ENCODE measurements at places on chromosomes 13 and 19. TPM values are rescaled to one million over a fixed set of nuclear protein-coding genes. Genes with fewer than 3 reads are reported as not detected.

SIGLEC8 gene
- not detected for total RNA-seq

F10 gene
- 6.8 TPM for total RNA-seq

COMP gene
- 0.76 TPM for total RNA-seq

DNA sequence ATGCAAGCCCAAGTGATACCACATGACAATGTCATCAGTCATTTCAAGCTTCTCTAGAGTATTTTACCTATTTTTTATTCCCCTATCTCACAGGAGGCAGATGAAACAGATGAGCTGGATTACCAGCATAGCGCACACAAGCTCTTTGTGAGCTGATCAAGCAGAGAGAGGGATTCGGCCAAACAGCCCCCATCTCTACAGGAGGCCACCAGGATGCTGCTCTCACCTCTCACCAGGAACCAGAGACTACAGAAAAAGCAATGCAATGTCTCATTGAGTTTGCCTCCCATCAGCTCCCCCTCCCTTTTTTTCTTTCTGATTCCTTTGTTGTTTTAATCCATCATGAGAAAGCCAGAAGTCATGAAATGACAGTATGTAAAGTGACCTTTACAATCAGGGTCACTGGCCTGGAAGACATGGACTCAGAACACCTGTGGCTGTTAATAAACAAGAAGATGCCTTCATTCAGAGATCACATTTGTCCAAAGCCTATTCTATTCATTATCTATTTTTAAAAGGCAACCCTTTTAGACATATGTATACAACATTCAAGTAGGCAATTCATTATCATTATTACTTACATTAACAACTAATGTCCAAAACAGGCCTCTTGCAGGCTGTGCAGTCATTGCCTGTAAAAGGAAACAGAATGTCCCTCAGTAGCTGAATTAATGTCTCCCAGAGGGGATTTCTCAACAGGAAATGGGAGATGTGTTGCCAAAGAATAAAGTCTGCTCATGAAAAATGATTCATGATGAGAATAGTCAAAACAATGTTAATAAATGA lies 656.6 kb downstream of the TBC1D4 start:
- DNase-seq: no peak

DNA sequence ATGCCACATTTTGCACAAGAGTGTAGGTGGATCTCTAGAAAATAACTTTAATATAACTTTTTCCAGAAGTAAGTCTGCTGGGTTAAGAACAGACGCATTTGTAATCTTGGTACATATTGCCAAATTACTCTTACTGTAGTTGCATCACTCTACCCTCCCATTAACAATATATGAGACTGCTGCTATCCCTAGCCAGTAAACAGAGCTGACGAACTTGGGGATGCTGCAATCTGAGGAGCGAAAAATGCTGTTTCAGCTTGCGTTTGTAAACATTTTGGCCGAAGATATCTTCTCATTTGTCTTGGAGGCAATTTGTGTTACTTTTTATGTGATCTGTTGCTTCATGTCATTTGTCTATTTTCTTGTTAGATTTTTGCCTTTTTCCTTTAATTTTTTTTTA lies 1482.8 kb downstream of the OLFM4 start:
- DNase-seq: no peak

DNA sequence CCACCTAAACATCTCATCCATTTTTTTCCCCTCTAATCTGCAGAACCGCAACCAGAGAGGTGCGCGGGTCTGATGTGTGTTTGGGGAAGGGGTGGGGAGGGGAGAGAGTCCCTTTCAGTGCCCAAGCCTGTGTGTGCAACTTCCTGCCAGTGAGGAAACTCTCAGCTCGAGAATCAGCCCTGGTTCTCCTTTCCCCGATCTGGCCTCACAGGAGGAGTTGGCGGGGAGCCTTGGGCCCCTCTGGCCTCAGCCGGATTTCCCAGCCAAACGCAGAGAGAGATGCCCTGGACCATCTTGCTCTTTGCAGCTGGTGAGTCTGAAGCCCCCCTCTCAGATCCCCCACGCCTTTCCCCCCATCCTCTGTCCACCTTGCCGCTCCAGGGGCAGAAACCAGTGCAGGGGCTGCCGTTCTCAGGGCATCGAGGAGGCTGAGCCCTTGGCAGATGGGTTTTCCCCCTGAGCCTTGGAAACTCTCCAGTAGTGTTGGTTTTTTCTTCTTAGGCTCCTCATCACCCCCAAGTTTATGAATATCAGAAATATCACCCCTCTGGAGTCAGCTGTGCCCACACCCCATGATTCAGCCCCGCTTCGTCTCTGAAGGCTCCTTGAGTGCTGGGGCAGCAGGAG lies at the start of gene C19orf38:
TSS of gene C19orf38 (plus strand) at position 186 of the 627 bp plus-strand sequence. CDS start at position 280, 94 bp downstream.
- DNase-seq: no peak

DNA sequence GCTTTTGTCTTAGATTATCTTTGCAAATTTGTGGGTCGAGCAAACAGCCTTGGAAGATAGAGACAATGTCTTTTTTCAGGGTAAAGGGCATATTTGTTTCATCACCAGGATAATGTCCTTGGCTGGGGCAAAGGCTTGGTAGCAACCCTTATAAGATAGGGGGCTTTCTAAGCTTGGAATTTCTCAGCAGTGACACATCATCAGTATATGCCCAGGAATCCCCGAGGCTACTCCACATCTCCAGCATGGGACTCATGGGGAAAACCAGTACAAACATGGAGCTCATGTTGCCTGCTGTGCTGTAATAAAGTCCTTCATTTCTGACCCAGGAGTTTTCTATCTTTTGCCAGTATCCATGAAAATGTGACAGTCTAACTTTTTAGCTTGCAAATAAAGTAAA lies 77.1 kb downstream of the DCLK1 start:
- DNase-seq: no peak

GRCh38 chr19:48342414-48342738 lies 17.0 kb downstream of the EMP3 start:
- DNase-seq: no peak

All from uterus (tissue), 4 donors.